ENCODE measurements at places on chromosomes 4 and X.

DNA sequence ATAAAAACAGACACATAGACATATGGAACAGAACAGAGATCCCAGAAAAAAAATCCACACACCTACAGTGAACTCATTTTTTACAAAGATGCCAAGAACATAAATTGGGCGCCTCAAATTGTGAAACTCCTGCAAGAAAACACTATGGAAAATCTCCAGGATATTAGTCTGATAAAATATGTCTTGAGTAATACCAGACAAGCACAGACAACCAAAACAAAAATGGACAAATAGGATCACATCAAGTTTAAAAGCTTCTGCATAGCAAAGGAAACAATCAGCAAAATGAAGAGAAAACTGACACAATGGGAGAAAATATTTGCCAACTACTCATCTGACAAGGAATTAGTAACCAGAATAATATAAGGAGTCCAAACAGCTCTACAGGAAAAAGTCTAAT, 337.3 kb upstream of the DIPK2B start:
- H3K4me3 ChIP-seq = no peak overlapping the region
- no peaks in the 10 kb centered on the region for H3K4me1 ChIP-seq
- DNase-seq = no peak
- H3K36me3 ChIP-seq = peaks cover 2% of the 10 kb centered on the region

DNA sequence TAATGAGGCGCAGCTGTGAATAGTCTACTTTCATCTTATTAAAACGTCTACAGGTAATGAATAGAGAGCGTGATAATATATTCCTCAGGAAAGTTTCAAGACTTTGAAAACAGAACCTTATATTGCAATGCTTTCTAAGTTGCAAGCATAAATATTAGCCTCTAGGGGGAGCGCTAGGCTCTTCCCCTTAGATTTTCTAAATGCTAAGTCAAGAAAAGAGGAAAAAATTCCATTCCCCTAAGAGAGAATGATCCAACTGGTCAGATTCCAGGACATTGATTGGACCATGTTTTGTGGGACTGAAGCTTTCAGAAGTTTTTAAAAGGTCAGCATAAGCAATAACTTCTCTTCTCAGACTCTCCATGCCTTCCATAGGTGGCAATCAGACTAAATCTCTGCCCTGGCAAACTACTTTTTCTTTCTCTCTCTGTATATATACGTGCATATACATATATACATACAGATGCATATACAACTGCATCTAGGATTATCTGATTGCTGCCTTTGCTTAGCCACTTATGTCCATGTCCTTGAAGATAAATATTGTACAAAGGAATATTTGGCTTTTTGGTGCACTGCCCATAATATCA, 492.9 kb downstream of the INPP4B start:
- peaks cover 89% of the 10 kb centered on the region for H3K4me1 ChIP-seq
- peak overlapping the region; percentile 95 for H3K27ac ChIP-seq
- H3K36me3 ChIP-seq = peaks cover 6% of the 10 kb centered on the region
- DNase-seq = no peak

DNA sequence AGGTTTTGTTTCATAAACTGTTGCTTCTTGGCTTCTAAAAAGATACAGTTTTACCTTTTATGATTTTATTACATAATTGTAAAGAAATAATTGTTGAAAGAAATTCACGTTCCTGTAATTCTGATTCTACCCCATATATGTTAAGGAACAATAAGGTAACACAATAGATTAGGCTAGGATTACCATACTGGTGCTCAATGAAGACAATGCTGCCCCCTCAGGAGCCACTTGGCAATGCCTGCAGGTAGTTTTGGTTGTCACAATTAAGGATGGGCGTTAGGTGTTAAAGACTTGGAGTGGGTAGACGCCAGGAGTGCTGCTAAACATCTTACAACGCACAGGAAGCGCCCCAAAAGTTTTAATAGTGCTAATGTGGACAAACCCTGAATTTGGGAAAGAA, 133.2 kb downstream of the NLGN4X start:
- no peaks in the 10 kb centered on the region for H3K36me3 ChIP-seq
- H3K27me3 ChIP-seq = no peaks in the 10 kb centered on the region
- DNase-seq = no peak
- no peak overlapping the region for H3K4me3 ChIP-seq

DNA sequence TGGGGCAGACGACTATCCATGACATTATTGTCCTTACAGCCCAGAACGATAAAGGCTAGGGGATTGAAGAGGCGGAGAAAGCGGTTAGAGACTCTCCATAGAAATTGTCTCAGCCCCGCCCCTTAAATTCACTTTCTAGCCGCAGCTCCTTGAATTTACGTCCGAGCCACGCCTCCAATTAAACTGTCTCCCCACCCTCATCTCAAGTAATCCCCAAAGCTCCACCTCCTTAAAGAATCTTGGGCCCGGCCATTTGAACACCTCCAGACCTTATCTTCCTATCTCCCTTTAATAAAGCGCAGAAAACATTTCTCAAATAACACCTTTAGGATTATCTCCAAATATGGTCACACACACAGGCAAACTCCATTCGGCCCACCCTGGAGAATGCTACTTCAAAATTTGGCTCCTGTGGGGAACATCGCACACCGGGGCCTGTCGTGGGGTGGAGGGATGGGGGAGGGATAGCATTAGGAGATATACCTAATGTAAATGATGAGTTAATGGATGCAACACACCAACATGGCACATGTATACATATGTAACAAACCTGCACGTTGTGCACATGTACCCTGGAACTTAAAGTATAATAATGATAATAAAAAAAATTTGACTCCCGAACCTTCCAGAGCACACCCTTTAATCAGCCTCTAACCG, 7.2 kb upstream of the MAGIX start:
- peak overlapping the region; percentile 94 for H3K27ac ChIP-seq
- DNase-seq = no peak
- peaks cover 8% of the 10 kb centered on the region for H3K36me3 ChIP-seq
- H3K27me3 ChIP-seq = no peaks in the 10 kb centered on the region

- DNase-seq = no peak
- H3K4me1 ChIP-seq = no peaks in the 10 kb centered on the region
- no peak overlapping the region for H3K27ac ChIP-seq
- H3K4me3 ChIP-seq = no peak overlapping the region
Measured at GRCh38 chr4:161121451-161121850, 1042.3 kb downstream of the FSTL5 start.

DNA sequence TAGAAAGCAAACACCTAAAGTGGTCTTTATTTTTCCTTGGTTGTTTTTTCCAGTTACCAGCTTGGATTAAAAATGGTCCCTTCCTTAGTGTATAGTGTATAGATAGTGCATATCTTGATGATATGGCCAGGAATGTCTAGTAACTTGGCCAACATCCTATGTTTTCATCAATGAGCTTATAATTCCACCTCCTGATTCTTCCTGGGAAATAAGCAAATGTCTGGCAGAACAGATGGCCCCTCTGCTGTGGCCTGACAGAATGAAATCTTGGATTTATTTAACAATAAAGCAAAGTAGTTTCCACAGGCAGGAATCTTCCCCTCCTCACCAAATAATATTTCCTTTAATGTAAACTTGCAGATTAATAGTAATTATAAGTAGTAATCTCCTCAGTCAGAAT, 6.1 kb downstream of the SCARB2 start:
- DNase-seq = no peak
- peaks cover 58% of the 10 kb centered on the region for H3K4me1 ChIP-seq
- no peaks in the 10 kb centered on the region for H3K27me3 ChIP-seq
- H3K27ac ChIP-seq = no peak overlapping the region
- peaks cover 4% of the 10 kb centered on the region for H3K36me3 ChIP-seq

DNA sequence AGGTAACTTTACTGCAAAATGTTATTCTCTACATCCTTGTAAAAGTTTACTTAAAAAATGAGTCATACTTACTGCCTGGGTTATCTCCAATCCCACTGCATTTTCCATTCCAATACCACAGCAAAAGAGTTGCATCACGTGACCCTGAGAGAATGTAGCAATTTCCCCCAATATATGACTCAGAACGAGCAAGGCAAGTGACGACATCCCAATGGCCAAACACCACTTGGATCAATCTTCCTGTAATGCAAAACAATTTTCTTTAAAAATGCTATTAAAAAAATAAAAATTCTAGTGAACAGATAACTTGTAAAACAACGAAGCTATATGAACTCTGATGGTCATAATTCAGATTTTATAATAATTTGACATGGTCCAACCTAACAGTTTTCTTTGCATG, 224.3 kb downstream of the DCLK2 start:
- DNase-seq = no peak
- H3K4me3 ChIP-seq = no peak overlapping the region
- peak overlapping the region; percentile 32 for H3K27ac ChIP-seq

- no peak for DNase-seq
- H3K27ac ChIP-seq = peak overlapping the region; percentile 32
- H3K4me3 ChIP-seq = peak overlapping the region; percentile 20
- peaks cover 36% of the 10 kb centered on the region for H3K4me1 ChIP-seq
- peaks cover 10% of the 10 kb centered on the region for H3K36me3 ChIP-seq
- no peaks in the 10 kb centered on the region for H3K27me3 ChIP-seq
Measured at GRCh38 chrX:45804276-45804675, 603.6 kb upstream of the DIPK2B start.

DNA sequence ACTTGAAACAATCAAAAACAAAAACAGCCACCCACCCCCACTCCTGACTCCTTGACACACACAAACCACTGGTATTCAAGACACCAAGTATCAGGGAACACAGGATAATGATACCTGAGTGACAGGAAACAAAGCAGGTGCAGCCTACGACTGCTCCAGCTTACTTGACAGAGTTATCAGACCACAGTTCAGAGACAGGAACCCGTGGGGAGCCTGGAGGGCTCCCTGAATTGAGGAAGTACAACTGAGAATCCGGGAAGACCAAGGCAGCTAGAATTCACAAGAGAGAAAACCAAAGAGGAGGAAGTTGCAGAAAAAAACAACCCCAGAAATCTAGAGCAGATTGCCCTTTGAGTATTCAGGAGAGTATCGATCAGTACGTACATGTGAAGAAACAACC, 20.5 kb downstream of the COMMD8 start:
- H3K4me1 ChIP-seq = peaks cover 17% of the 10 kb centered on the region
- DNase-seq = no peak
- no peaks in the 10 kb centered on the region for H3K36me3 ChIP-seq
- H3K27me3 ChIP-seq = no peaks in the 10 kb centered on the region
- H3K4me3 ChIP-seq = no peak overlapping the region

DNA sequence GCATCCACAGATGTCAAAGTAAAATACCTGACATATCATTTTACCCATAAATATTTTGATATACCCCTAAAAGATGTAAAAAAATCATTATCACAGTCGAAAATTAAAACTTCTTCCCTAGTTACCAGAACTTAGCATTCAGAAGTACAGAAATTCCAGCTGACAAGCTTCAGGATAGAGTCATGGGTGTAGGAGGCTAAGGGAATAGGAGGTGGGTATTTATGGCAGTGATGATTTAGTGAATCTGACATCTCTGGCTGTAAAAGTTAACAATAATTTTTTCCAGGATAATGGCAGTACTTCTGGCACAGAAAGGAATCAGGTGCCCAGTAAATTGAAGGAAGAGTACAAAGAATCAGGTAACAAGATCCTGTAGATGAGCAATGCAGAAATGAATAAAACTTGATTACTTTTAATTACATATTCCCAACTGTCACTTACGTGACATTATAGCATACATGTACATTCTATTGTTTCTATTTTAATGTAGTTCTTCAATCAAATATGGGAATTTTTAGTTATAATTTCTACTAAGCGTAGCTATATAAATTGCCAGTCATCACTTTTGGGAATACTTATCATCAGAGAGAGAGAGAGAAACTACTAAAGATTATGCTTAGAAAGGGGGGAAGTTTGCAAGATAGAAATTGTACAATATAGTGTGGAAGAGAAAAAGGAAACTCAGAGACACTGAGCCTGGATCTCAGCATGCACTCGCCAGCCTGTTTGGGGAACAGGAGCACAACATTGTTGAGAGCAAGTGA, 143.4 kb downstream of the TMEM144 start:
- H3K27ac ChIP-seq = no peak overlapping the region
- no peaks in the 10 kb centered on the region for H3K36me3 ChIP-seq
- no peak for DNase-seq
- H3K4me1 ChIP-seq = no peaks in the 10 kb centered on the region
- H3K4me3 ChIP-seq = no peak overlapping the region

DNA sequence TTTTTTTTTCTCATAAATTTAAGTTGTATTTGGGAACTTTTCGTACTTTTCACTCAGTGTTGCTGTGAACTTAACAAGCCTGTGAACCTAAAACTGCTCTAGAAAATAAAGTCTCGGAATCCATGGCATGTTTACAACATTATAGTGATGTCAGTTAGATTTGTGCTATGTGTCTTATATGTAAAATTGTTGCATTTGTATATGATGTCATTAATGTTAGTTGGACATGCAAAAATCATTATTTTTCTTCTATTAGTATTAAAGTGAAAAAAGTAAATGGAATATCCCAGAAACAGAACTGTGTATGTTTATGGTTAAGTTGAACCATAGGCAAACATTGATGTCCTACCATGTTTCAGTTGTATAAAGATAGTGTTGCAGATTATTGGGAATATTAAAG, 85.2 kb downstream of the STIM2 start:
- no peaks in the 10 kb centered on the region for H3K27me3 ChIP-seq
- H3K4me1 ChIP-seq = peaks cover 37% of the 10 kb centered on the region
- peaks cover 1% of the 10 kb centered on the region for H3K36me3 ChIP-seq
